Inflammatory macrophage treated with lipopolysaccharide for 4 hours (primary cell): ENCODE measurements at places on chromosomes 12 and 14.

DNA sequence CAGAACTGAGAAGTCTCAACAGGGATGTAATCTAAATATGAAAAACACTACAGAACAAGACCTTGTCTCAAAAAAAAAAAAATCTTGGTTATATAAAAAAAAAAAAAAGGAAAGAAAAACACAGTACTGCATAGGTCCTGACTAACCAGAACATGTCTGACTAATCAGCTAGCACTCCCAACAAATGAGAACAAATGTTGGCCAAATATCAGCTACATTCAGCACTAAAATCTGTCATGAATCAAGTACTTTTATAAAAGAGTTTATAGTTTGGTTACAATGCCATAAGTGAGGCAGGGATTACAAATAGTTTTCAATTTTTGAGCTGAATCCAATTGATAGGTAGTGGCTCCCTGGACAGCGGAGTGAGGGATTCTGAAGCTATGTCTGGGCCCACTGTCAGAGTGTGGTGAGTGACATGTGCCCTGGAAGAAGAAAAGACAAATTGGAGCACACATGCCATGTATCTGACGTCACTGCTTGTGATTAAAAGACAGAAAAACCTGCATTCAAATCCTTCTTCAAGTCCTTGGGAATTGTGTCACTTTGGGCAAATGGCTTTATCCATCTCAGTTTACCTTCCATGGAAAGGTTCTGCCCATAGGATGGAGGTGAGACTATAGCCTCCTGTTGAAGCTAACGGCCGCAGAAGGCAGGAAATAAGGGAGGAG lies 5.6 kb upstream of the FAM234B start:
- no peak for DNase-seq

DNA sequence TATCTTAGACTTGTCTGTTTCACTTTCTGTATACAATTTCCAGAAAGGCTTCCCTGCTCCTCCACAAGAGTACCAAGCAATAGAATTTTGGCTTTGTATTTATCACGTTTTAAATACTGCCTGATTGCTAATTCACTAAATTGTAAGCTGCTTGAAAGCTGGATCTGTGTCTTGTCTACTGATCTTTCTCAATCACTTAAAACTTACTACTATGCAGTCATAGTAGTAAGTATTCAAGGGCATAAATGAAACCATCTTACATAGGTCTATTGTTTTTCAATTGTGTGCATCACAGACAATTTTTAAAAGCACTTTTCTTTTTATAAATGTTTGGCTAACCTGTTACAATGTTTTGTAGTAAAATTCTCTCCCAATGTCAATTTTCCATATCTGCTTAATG lies 1.2 kb upstream of the GLIPR1L2 start:
- peak; percentile 16 for DNase-seq

DNA sequence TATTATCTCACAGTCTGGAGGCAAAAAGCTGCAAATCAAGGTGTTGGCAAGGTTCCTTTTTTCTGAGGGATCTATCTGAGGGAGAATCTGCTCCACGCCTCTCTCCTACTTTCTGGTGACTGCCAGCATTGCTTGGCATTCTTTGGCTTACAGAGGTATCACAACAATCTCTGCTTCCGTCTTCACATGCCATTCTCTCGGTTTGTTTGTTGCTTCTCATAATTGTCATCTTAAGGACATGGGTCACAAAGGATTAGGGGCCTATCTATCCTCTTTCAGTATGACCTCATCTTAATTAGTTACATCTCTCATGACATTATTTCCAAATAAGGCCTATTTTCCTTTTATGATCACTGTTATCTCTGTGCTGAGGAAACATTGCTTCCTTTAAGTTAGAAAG lies 345.0 kb downstream of the FOXG1 start:
- no peak for DNase-seq

- no peak for DNase-seq
Observed at GRCh38 chr12:66538970-66539369, 139.9 kb downstream of the GRIP1 start.

DNA sequence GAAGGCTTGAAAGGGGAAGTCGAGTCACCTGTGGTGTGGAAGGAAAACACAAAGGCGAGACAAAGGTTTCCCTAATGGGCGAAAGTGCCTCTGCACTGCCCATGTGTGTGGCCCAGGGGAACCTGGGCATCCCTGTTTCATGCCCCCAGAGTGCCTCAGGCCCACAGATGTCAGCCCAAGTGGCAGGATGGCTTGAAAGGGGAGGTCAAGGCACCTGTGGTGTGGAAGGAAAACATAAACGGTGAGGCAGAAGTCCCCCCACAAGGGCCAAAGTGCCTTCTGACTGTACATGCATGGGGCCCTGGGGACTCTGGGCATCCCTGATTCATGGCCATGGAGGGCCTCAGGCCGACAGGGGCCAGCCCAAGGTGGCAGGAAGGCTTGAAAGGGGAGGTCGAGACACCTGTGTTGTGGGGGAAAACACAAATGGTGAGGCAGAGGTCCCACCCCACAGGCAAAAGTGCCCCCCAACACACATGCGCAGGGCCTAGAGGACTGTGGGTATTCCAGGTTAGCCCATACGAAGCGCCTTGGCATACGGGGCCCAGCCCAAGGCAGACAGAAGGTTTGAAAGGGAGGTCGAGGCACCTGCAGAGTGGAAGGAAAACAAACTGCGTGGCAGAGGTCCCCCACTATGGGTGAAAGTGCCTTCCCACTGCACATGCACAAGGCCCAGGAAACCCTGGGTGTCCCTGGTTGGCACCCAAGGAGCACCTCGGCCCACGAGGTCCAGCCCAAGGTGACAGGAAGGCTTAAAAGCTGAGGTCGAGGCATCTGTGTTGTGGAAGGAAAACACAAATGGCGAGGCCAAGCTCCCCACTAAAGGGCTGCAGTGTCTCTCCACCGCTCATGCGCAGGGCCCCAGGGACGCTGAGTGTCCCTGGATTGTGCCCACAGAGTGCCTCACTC lies 382.3 kb downstream of the ALG10 start:
- DNase-seq = no peak
